ENCODE measurements at places on chromosomes 6 and 20.

DNA sequence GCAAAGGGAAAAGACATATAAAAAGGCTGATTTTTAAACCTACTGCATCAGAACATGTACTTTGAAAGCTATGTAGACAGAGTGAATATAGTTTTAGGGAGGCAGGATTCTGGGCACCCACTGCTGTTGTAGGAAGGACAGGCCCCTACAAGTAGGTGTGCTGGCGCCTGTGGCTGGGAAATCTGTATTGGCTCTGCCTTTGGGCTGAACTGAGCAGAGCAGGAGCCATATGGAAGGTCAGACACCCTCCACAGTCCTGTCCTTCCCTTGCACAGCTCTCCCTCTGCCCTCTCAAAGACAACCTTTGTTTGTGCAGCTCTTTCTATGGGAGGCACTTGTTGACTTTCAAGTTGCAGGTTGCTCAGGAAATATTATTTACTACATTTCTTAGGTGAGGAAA is 18.4 kb upstream of the ULBP3 start:
- no peak for DNase-seq

- no peak for DNase-seq
Observed at GRCh38 chr6:15400572-15401004, 154.7 kb downstream of the JARID2 start.

DNA sequence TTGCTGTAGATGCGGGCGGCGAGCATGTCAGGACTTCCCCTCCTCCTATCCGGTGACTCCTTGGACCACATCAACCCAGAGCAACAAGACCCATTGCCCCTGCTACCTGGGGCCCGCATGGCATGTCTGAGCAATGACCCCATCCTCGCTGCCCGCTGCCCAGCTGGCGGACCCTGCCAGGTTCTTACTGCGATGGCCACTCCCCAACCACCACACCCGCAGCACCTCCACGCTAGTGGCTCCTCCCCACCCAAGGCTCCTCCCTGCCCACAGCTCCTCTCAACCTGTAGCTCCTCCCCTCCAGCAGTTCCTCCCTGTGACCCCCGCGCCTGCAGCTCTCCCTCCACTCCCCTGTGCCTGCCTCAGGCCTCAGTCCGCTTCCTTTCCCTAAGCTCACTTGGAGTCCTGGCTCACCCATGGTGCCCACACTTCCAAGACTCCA is 17.6 kb upstream of the SERPINB9 start:
- no peak for DNase-seq

- no peak for DNase-seq
Observed at GRCh38 chr6:129785756-129786135, 75.4 kb downstream of the TMEM244 start.

- no peak for DNase-seq
Observed at GRCh38 chr6:15399641-15400470, 154.0 kb downstream of the JARID2 start.

DNA sequence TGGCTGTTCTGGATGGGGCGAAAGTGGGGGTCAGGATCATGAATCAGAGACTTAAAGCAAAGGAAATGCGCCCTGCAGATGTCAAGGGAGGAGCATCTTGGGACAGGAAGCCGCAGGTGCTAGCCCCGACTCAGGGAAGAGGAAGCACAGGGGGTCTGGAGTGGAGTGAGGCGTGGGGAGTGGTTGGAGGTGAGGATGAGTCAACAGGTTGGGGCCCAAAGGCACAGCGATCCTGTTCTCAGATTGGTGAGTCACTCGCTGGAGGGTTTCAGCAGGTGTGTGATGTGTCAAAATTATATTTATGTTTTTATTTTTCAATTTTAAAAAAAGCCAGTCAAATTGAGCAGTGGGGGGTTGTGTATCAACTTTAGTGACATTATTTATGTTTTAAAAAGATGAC is 19.0 kb downstream of the PACSIN1 start:
- no peak for DNase-seq

GRCh38 chr6:89680150-89680549 is 41.6 kb upstream of the LYRM2 start:
- no peak for DNase-seq

DNA sequence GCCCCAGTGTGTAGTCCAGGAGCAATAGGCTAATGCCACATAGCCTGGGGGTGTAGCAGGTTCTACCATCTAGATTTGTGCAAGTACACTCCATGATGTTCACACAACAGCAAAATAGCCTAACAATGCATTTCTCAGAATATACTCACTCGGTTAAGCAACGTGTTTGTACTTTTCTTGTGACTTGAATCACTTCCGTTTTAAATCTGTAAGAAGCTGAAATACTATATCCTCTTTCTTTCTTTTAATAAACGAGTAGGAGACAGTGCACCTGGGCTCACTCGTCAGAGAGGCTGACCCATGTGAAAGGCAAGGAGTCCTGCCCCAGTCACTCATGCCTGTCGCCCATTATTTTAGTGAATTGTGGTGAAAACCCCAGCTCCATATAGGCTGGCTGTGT is 201.6 kb downstream of the FOXA2 start:
- no peak for DNase-seq

DNA sequence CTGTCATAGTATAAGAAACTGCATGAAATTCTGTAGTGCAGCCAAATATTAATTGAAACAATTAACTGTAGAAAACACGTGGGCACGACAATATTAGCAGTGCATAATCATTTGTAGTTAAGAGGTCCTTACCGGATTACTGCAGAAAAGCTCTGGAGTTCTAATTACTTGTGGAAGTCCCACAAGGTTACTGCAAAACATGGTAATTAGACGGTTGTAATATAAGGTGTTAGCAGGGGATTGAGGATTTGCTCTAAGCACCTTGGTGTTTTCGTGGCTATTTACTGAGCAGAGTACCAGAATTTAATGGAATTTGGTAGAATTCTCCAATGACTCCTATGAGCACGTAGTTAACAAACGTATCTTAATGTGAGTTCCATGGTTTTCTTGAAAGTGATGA is 473.6 kb upstream of the AGPAT4 start:
- DNase-seq, result no peak

Data from SK-N-MC (cell line).